ENCODE measurements at places on chromosomes 5 and 9.

DNA sequence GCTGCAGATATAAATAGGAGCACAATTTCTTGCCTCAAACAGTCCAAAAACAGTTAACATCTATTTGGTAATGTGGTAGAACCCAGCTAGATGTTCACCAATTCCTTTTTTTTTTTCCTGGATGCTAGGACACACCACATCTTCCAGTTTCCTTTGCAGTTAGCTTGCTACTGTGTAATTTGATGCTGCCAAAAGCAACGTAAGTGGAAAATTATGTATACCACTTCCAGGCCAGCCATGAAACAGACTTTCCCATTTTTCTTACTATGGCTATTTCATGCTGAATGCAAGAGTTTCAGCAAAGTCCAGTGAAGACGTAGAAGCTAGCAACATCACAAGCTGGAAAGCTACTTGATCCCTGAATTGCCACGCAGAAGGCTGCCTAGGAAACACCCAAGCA, 667.2 kb downstream of the TLE1 start:
- no peak for DNase-seq

GRCh38 chr9:23686257-23686656, 139.8 kb downstream of the ELAVL2 start:
- no peak for DNase-seq

DNA sequence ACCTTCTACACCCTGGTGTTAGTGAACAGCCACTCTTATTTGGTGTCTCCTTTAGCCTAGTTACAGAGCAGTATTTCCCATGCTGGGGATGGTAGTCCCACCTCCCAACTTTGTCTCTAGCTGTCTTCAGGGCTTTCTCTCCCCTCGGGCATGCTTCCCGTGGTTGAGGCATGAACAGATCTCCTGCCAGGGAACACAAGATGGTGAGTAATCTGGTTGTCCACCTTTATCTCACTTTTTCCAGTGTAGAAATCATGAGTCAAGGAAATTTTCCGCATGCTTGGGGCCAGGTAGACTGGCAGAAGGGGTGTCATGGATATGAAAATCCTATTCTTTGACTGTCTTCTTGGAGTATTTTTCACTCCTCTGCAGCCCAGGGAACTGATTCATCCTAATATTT, 532.9 kb downstream of the ANXA1 start:
- DNase-seq: no peak

DNA sequence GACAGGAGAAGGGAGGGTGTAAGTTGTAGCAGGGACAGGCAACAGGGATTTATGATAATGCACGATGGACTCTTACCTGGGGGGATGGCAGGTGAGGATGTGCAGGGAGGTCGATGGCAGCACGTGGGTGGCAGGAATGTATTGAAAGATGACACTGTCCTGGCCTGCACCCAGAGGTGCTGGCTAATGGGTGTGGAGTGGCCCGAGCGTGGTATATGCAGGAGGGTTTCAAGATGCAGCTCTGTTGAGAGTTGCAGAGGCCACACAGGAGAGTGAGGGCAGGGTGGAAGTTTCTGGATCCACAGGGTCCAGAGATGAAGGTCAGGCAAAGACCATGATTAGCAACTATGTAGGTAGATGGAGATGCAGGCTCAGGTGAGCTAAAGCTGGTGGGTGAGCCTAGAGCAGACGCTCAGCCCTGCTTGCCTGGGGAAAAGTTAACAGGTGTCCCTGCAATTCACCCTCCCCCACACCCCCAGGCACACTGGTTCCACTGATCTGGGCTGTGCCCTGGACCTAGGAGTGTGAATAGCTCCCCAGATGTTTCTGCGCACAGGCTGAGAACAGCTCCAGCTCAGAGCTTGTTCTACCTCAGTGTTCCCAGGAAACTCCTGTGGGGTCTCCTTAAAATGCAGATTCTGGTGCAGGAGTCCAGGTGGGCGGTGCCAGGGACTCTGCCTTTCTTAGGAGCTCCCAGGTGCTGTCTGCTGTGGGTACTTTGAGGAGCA, 21.5 kb upstream of the S1PR3 start:
- no peak for DNase-seq

DNA sequence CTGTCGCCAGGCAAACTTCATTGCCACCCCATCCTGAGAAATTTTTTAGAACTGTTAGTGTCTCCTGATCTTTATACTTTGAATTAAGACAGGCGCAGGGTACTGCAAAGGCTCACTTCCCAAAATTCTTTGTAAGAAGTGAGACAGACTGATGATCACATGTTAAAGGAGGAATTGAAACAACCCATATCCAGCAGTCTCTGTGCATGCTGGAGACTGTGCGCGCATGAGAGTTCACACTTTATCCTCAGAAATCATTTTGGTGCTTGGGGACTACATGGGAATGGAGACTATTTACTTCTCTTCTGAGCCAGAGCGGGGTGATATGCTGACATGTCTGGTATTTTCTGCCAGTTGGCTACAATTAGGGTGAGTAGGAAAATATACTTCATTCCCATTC, 91.2 kb downstream of the ZNF474 start:
- DNase-seq: no peak

DNA sequence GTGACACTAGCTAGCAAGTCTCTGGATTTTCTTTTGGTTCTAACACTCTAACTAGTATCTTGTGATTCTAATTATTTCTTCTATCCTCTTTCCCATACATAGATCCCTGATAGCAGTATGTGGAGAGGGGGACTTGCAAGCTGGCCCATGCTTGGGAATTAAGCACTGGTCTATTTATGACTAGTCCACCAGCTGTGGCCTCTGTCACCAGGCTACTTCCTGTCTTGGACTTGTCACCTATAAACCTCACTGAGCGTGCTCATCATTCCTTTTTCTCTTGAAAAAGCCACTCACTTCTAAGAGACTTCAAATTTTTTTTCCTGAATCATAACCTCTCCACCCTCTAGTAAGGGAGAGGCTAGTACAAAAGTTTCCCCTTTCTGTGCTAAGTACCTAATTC, 32.3 kb upstream of the MAMDC2 start:
- DNase-seq: no peak

DNA sequence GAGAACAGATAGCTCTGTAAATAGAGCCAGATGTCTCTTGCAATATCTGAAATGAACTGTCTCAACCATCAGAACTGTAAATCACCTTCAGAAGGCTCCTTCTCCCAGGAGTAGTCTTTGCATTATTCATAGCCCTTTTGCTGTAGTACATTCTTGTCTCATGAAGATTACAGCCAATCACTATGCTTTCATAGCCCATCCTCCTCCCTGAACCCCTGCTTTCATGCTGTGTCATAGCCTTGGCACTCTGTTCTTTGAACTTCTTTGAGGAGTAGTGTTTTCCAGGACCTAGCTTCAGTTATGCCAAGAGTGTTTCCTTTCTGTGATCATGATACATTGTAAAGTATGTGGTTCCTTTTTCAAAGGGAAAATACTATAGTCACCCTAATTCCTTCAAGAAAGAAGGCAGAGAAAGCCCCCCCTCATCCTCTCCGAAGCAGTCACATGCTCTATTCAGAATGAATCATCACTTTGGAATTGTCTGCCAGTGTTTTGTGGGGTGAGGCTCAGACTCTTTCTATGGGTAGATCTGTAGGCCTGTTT, 61.1 kb downstream of the GRIA1 start:
- no peak for DNase-seq

- no peak for DNase-seq
Measured at GRCh38 chr5:77957931-77958521, 181.9 kb upstream of the TBCA start.

GRCh38 chr5:143337946-143338345, 65.5 kb downstream of the NR3C1 start:
- DNase-seq: no peak

DNA sequence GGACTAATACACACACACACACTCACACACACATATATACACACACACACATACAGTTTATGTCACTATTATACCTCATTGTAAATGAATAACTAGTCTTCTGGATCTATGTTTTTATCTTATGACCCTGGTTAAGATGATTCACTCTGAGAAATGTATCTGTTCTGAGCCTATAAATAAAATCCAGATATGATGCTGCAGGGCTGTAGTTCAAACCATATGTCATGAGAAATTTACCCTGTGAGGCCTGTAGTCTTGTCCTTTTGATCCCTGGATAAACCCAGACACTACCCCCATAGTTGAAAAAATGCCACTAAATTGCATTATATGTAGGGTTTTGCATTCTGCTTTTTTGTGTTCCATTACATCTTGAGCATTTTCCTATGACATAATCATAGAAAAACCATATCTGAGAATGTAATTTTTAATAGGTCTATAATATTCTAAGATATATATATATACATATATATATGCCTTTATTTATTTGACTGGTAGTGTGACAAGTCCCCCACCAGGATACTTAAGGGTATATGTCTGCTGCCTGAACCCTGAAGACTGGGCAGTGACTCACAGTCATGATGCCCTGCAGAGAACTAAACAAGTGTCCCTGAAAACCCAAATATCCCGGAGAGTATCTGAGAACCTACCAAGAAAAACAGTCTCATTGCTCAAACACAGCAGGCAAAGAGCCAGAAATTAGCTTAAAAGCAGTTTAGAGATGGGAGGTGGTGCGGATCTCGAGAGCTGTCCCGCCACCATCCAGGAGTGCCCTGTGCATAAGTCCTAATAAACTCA, 18.4 kb upstream of the ALDOB start:
- DNase-seq: no peak

All from amygdala (tissue), 56 donors.